ENCODE measurements at places on chromosomes 11 and 22. TPM values are rescaled to one million over a fixed set of nuclear protein-coding genes. Genes with fewer than 3 reads are reported as not detected.
A peak's percentile ranks its signal among the peaks of the same experiment; 100 is the strongest.

GRCh38 chr22:19576460-19577421 is 52.5 kb upstream of the CLDN5 start:
- no peaks in the 10 kb centered on the region for H3K27me3 ChIP-seq
- no peak for DNase-seq
- H3K4me3 ChIP-seq = no peak overlapping the region
- no peak overlapping the region for H3K27ac ChIP-seq
- no peaks in the 10 kb centered on the region for H3K4me1 ChIP-seq
- H3K36me3 ChIP-seq = no peaks in the 10 kb centered on the region

DNA sequence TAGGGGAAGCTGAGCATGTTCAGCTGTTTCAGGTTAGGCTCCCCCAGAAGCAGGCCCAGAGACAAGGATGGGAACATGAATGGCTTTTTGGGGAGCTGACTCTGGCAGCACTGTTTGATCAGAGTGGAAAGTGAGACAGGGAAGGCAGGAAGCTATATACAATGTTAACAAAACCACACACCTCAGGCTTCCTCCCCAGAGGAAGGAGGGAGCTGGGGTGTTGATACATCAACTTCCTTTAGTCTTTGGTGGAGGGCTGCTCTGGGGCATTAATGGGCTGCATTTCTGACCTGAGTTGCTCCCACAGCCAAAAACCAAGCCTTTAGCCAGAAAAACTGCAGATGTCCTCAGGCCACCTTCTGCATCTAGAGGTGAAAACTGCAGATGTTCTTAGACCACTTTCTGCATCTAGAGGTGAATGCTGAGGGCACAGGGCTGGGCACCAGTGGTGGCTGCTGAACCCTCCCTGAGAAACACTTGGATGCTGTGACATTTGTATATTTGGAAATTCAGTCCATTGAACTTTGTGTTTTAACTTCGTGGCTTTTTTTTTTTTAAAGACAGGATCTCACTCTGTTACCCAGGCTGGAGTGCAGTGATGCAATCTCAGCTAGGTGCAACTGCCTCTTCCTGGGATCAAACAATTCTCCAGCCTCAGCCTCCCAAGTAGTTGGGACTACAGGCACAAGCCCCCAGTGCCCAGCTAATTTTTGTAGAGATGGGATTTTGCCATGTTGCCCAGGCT is 49.9 kb downstream of the KIAA1671 start:
- H3K4me3 ChIP-seq = no peak overlapping the region
- no peaks in the 10 kb centered on the region for H3K27me3 ChIP-seq
- no peaks in the 10 kb centered on the region for H3K36me3 ChIP-seq
- H3K27ac ChIP-seq = no peak overlapping the region

GRCh38 chr11:120539667-120540369 is 28.3 kb downstream of the GRIK4 start:
- no peak overlapping the region for H3K27ac ChIP-seq
- H3K4me1 ChIP-seq = no peaks in the 10 kb centered on the region
- no peaks in the 10 kb centered on the region for H3K27me3 ChIP-seq
- H3K4me3 ChIP-seq = no peak overlapping the region

DNA sequence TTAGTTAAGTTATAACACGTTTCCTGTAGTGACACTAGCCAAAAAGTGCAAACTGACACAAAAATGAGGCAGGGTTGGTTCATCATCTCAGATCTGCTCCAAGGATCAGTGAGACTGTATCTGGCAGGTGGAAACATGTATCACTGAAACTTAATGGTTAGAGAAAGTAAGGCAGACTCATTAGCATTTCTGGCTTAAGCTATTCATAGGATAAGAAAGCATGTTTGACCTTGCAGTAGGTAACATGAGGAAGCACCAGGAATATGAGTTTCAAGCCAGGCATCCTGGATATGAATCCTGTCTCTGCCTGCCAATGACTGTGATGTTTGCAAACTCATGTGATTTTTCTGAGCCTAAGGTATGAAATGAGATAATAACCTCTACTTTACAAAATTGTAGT is 732.1 kb downstream of the NELL1 start:
- H3K27ac ChIP-seq = no peak overlapping the region
- H3K4me1 ChIP-seq = no peaks in the 10 kb centered on the region
- no peaks in the 10 kb centered on the region for H3K36me3 ChIP-seq
- no peak overlapping the region for H3K4me3 ChIP-seq

GRCh38 chr11:60795291-60795690 is 10.2 kb downstream of the MS4A10 start:
- H3K27me3 ChIP-seq = no peaks in the 10 kb centered on the region
- H3K27ac ChIP-seq = no peak overlapping the region
- no peaks in the 10 kb centered on the region for H3K4me1 ChIP-seq
- H3K36me3 ChIP-seq = no peaks in the 10 kb centered on the region

DNA sequence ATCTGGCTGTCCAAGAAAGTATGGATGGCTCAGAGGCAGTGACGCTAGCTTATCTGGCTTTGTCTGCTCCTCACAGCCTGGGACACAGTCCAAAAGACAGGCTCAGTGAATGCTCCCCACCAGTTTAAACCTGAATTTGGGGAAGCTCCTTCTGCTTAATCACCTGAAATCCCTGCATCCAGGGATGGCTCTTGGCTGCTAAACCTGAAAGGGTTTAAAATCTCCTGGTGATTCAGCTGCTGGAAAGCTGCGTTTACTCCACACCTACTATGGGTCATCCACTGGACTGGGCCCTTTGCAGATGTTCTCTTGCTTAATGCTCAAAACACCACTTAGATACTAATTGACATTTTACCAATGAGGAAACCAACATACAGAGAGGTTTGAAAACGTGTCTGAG is 302.0 kb upstream of the NARS2 start:
- H3K4me1 ChIP-seq = no peaks in the 10 kb centered on the region
- no peaks in the 10 kb centered on the region for H3K36me3 ChIP-seq
- no peaks in the 10 kb centered on the region for H3K27me3 ChIP-seq
- DNase-seq = no peak
- H3K4me3 ChIP-seq = no peak overlapping the region

GRCh38 chr11:65366340-65366773 is 11.8 kb downstream of the TIGD3 start:
- H3K27ac ChIP-seq = no peak overlapping the region
- no peaks in the 10 kb centered on the region for H3K36me3 ChIP-seq
- DNase-seq = no peak

- peaks cover 62% of the 10 kb centered on the region for H3K4me1 ChIP-seq
- peak overlapping the region; percentile 88 for H3K4me3 ChIP-seq
- DNase-seq = no peak
- H3K27me3 ChIP-seq = no peaks in the 10 kb centered on the region
- H3K36me3 ChIP-seq = no peaks in the 10 kb centered on the region
Measured at GRCh38 chr11:61429346-61429690, 457 bp downstream of the CPSF7 start.

GRCh38 chr11:93969925-93970922 is 50.9 kb upstream of the HEPHL1 start:
- peak; percentile 91 for DNase-seq
- H3K27me3 ChIP-seq = no peaks in the 10 kb centered on the region
- no peak overlapping the region for H3K27ac ChIP-seq
- H3K4me1 ChIP-seq = no peaks in the 10 kb centered on the region
- H3K36me3 ChIP-seq = no peaks in the 10 kb centered on the region

DNA sequence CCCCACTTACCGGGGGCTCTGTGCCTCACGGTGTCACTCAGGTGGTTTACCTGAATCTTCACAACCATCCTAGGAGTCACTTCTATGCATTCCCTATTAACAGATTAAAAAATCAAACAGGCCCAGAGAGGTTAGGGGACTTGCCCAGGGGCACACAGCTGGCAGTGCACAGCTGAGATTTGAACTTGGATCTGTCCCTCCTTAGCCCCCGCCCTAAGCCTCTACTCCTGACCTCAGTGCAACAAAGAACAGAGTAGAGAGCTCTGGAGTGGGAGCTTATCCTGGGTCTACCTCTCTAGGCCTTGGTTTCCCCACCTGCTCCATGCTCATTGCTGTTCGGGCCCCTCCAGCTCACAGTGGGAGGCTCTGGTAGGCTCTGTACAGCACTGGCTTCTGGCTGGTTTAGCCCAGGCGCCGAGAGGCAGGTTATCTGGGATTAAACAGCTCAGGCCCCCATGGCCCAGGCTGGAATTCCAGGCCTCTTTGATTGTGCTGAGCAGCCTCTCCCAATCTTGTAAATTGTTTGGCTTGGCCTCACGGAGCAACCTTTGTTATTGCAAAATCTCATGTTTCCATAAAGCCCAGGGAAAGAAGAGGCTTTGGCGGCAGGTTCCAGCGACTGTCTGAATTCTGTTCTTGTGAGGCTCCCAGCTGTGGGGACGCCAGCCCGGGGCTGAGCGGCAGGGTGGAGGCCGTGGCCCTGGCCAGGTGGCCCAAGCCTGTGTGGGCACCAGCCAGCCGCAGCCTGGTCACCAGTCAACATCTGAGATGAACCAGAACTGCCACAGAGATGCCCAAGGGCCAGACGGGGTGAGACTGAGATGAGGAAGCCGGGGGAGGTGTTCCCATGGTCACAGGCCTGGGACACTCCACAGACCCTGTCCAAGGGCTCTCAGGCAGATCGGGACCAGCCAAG is 28.9 kb upstream of the SHISAL1 start:
- H3K27me3 ChIP-seq = no peaks in the 10 kb centered on the region
- H3K27ac ChIP-seq = peak overlapping the region; percentile 76

GRCh38 chr11:109264128-109264527 is 157.9 kb upstream of the C11orf87 start:
- no peaks in the 10 kb centered on the region for H3K27me3 ChIP-seq
- no peaks in the 10 kb centered on the region for H3K36me3 ChIP-seq
- H3K4me1 ChIP-seq = no peaks in the 10 kb centered on the region
- no peak for DNase-seq
- no peak overlapping the region for H3K27ac ChIP-seq
- no peak overlapping the region for H3K4me3 ChIP-seq

- peak overlapping the region; percentile 92 for H3K27ac ChIP-seq
- peaks cover 47% of the 10 kb centered on the region for H3K4me1 ChIP-seq
- H3K4me3 ChIP-seq = peak overlapping the region; percentile 83
- H3K27me3 ChIP-seq = no peaks in the 10 kb centered on the region
Measured at GRCh38 chr11:119728211-119728626, 781 bp downstream of the NECTIN1 start.

GRCh38 chr11:59221441-59221840 is 8.7 kb upstream of the MPEG1 start:
- no peaks in the 10 kb centered on the region for H3K36me3 ChIP-seq
- peaks cover 14% of the 10 kb centered on the region for H3K4me1 ChIP-seq
- no peak for DNase-seq
- H3K27me3 ChIP-seq = no peaks in the 10 kb centered on the region
- no peak overlapping the region for H3K27ac ChIP-seq

DNA sequence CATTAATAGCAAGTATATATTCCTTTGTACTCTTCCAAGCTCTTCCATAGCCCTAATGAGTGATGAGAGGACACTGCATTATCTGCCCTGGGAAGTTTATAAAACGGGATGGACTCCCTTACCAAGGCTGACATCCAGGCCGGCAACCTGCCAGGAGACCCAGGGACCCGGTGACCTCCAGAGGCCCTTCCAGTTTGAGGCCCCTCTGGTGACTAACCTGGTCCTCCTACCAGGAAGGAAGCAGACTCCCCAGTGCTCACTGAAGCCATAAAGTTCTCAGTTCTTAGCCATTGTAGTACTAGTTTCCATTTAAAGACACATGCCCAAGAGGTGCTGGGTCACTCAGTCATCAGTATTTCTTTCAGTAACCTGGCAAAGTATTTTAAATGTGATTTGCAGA is 345.4 kb downstream of the TENM4 start:
- no peak overlapping the region for H3K4me3 ChIP-seq
- H3K4me1 ChIP-seq = no peaks in the 10 kb centered on the region
- H3K36me3 ChIP-seq = no peaks in the 10 kb centered on the region
- no peak overlapping the region for H3K27ac ChIP-seq
- DNase-seq = no peak

Gene RTN4R
- total RNA-seq = 4.2 TPM

Gene SMIM38
- total RNA-seq = 0.74 TPM

Gene NXPE4
- not detected for total RNA-seq

Gene C11orf54
- total RNA-seq = 19.4 TPM

Gene LRRC55
- 0.74 TPM for total RNA-seq
